ENCODE measurements at places on chromosomes 4 and X. TPM values are rescaled to one million over a fixed set of nuclear protein-coding genes. Genes with fewer than 3 reads are reported as not detected.

SHROOM4 gene
- total RNA-seq = 15.4 TPM

TMEM271 gene
- not detected for total RNA-seq

DNA sequence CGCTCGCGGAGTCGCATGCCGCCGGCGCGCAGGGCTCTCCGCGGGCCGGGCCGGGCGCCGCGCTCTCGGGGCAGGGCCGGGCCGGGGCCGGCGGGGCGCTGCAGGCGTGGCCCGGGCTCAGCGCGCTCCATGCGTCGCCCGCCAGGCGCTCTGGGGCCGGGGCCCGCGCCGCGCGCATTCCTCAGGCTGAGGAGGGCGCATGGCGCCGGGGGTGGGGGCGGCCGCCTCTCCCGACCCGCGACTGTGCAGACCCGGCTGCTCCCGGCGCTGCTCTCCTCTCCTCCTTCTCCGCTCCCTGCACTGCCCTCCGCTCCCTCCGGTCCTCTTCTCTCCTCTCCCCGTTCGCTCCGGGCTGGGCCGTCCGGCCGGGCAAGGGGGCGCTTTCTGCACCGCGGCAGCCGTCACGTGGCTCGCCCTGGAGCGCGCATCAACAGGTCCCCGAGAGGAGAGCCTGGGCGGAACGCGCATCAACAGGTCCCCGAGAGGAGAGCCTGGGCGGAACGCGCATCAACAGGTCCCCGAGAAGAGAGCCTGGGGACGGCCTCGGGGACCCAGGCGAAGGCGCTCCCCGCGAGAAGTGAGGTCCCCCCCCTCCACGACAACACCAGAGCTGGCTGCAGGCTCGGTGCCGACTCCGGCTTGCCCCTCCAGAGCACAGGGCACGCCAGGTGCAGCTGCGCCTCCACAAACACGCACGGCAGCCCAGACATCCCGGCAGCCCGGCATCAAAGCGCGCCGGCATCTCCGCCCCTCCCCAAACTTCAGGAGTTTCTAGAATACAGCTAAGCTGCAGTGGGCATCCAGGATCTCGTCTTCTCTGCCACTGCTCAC is 12.9 kb downstream of the PPP2R3B start:
- no peak for DNase-seq

DNA sequence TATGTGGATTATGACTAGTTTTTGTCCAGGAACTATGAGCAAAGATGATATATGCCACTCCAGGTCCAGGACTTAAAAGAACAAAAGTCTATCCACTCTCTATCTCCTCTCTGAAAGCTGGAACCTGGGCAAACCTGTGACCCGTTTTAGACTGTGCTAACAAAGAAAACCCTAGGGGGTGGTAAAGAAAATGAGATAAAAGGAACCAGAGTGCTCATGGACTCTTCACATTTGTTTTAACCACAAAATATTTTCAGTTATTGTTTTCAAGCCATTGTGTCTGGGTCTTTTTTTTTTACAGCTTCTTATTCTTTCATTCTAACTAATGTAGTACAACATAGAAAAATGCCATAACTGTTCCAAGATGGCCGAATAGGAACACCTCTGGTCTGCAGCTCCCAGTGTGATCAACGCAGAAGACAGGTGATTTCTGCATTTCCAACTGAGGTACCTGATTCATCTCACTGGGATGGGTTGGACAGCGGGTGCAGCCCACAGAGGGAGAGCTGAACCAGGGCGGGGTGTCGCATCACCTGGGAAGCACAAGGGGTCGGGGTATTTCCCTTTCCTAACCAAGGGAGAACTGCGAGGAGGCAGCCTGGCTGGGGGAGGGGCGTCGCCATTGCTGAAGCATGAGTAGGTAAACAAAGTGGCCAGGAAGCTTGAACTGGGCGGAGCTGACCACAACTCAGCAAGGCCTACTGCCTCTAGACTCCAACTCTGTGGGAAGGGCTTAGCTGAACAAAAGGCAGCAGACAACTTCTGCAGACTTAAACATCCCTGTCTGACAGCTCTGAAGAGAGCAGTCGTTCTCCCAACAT is 45.1 kb downstream of the CHM start:
- no peak for DNase-seq

DNA sequence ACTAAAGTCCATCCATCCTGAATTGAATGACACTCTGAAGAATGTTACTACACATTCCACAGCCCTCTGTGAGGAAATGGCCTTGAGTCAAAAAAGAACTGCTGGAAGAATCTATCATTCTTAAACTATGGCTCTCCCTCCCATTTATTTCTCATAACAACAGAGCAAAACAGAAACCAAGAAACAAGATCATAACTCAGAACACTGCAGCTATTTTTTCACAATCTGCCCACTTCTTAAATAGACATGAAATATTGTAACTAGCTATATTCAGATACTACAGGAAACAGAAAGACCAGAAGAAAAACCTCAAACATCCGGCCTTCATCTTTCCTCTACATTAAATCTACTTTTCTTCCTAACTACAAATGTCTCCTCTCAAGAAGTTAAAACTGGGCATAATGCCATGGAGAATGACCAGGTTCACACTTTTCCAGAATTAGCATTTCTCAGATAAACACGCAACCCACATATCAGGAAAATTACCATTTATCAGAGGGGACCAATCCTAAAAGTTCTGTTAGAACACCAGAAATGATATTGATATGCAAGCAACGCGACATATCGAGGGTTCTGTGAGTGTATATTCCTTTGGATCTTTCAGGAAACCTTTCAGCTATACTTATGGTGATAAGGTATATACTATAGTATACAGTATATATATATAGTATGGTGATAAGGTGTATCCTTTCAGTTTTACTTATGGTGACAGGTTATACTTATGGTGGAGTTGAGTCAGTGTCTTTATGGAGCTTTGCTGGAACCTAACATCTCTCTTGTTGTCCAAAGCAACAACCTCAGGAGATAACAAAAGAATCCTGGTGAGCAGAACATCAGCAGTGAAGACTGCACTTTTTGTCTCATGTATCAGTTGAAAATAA is 60.4 kb upstream of the IRF2 start:
- no peak for DNase-seq

GRCh38 chrX:130245441-130245840 is 23.3 kb downstream of the ZNF280C start:
- DNase-seq = no peak
